Activated CD4-positive, alpha-beta memory T cell treated with anti-CD3 and anti-CD28 coated beads for 36 hours (primary cell): ENCODE measurements at places on chromosomes 7 and 10.

GRCh38 chr10:123655751-123656150 lies 10.4 kb upstream of the GPR26 start:
- H3K4me3 ChIP-seq, result no peak overlapping the region
- no peaks in the 10 kb centered on the region for H3K36me3 ChIP-seq
- H3K27me3 ChIP-seq, result peaks cover 2% of the 10 kb centered on the region
- no peak for DNase-seq
- H3K27ac ChIP-seq, result no peak overlapping the region

GRCh38 chr7:93016681-93017381 lies 100.9 kb downstream of the SAMD9 start:
- no peak overlapping the region for H3K27ac ChIP-seq
- H3K4me1 ChIP-seq, result no peaks in the 10 kb centered on the region
- H3K27me3 ChIP-seq, result no peaks in the 10 kb centered on the region
- H3K36me3 ChIP-seq, result no peaks in the 10 kb centered on the region
- H3K4me3 ChIP-seq, result no peak overlapping the region

GRCh38 chr7:31785101-31785500 lies 98.1 kb downstream of the PPP1R17 start:
- DNase-seq, result no peak
- no peaks in the 10 kb centered on the region for H3K4me1 ChIP-seq
- no peak overlapping the region for H3K27ac ChIP-seq
- no peaks in the 10 kb centered on the region for H3K27me3 ChIP-seq
- no peaks in the 10 kb centered on the region for H3K36me3 ChIP-seq

GRCh38 chr10:70575486-70575873 lies 27.1 kb downstream of the PRF1 start:
- no peaks in the 10 kb centered on the region for H3K36me3 ChIP-seq
- H3K4me1 ChIP-seq, result peaks cover 43% of the 10 kb centered on the region
- peak overlapping the region; percentile 26 for H3K27ac ChIP-seq
- no peaks in the 10 kb centered on the region for H3K27me3 ChIP-seq
- no peak overlapping the region for H3K4me3 ChIP-seq
- no peak for DNase-seq

- DNase-seq, result no peak
- no peaks in the 10 kb centered on the region for H3K36me3 ChIP-seq
- no peaks in the 10 kb centered on the region for H3K27me3 ChIP-seq
Measured at GRCh38 chr7:19920705-19921104, 147.3 kb upstream of the TMEM196 start.

- H3K27ac ChIP-seq, result peak overlapping the region; percentile 81
- no peak overlapping the region for H3K4me3 ChIP-seq
- peak; percentile 56 for DNase-seq
- no peaks in the 10 kb centered on the region for H3K36me3 ChIP-seq
- H3K27me3 ChIP-seq, result peaks cover 14% of the 10 kb centered on the region
Measured at GRCh38 chr10:1643161-1643907, 94.0 kb downstream of the ADARB2 start.

- peaks cover 17% of the 10 kb centered on the region for H3K4me1 ChIP-seq
- H3K27ac ChIP-seq, result no peak overlapping the region
- peak overlapping the region; percentile 61 for H3K4me3 ChIP-seq
- no peaks in the 10 kb centered on the region for H3K36me3 ChIP-seq
- H3K27me3 ChIP-seq, result no peaks in the 10 kb centered on the region
- DNase-seq, result no peak
Measured at GRCh38 chr10:7471720-7472367, 61.0 kb upstream of the SFMBT2 start.
